ENCODE measurements at places on chromosomes 16 and 17.

DNA sequence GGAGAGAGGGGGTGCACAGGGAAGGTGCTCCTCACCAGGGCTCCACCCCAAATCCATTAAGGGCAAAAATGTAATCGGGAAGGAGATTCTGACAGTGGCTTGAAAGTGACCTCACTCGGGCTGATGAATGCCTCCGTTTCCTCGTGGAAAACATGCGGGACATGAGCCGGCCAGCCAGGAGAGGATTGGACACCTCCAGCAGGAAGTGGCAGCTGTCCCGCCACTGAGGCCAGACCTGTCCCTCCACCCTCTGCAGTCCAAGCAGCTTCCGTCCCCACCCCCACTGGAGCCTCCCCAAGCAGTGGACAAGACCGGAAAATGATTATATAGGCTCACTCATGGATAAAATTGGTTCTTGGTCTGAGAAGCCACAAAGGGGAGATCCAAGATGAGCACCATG lies 82.1 kb upstream of the CCL1 start:
- no peak for DNase-seq

DNA sequence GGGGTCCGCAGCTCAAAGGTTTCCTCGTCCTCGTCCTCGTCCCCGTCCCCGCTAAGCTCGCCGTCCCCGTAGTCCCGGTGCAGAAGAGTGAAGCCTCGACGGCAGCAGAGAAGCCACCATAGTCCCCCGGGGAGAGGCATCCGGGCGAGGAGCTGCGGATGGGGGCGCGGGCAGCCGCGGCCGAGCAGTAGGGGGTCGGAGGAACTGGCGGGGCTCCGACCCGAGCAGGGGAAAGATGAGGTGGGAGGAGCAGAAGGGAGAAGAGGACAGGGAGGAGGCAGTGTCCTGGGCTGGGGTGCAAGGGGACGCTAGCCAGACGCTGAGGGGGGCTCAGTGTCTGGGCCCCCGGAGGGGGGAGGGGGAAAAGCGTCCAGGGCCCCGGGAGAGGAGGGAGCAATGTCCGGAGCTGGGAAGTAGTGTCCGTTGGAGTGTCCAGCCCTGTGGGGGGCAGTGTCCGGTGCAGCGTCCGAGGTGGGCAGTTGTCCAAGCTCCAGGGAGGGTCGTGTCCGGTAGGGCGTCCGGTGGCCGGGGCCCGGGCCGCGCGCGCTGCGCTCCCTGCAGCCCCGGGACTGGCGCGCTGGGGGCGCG lies at the start of gene PLEKHH3:
Gene PLEKHH3 (minus strand): TSS at position 571 of the 588 bp plus-strand sequence. CDS start 431 bp downstream, at position 140.
- DNase-seq: no peak

GRCh38 chr16:80097098-80097497 lies 443.7 kb upstream of the DYNLRB2 start:
- DNase-seq: no peak

GRCh38 chr16:27313422-27314160 lies at the start of gene IL4R:
Gene IL4R (plus strand): TSS chr16:27313974. CDS start chr16:27340204, 26,230 bp downstream.
- DNase-seq: peak; percentile 83

DNA sequence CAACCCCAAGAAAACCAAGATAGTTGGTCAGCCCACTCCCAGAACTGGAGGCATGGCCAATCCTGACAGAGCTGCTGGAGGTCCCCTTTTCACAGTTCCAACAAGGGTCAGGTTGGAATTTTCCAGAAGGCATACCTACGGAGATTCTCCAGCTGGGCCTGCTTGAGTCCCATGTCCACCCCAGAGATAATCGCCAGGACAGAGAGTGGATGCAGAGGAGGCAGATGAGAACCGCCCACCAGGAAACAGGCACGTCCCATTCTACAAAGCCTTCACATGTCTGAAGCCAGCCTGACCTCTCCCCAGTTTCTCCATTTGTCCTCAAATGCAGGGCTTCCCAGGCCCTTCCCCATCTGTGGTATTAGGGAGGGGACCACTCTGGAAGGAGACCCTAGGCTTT lies 47.4 kb upstream of the SMURF2 start:
- no peak for DNase-seq

- no peak for DNase-seq
Measured at GRCh38 chr16:54542805-54543505, 256.4 kb upstream of the IRX3 start.

DNA sequence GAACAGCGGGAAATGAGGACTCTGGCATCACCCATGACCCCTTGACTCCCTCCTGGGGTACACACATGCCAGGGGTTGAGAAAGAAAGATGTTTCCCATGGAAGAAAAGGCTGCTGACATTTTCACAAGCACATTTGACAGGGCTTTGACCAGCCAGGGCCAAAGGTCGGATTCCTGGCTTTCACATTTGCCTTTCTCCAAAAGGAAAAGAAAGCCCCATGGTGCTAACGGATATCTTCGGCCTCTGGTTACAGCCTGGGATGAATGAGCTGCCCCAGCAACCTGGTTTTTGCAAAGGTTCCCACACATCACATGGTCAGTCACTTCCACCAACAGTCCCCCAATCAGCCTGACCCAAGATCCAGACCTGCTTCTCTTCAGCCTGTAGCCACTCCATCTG lies 478.2 kb upstream of the CDH11 start:
- no peak for DNase-seq

DNA sequence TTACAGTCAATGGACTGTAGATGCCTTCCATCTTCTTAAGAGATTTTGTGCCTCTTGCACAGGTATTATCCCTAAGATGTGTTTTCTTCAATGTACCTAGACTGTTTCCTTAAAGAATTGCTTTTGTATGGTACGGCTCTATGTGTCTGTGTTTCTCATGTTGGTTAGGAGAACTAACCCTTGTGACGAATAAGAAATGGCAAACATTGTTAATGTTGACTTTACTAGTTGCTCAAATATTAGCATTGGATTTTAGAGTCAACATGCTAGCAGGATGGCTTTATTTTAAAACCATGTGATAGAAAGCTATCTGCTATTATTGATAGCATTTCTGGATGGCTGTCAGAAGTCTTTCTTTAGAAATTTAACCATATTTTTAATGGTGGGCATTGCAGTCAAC lies 34.5 kb downstream of the WWOX start:
- no peak for DNase-seq

GRCh38 chr17:73316919-73317505 lies 5.2 kb upstream of the CDC42EP4 start:
- no peak for DNase-seq

GRCh38 chr17:17950806-17951205 lies 21.4 kb downstream of the TOM1L2 start:
- DNase-seq: no peak

DNA sequence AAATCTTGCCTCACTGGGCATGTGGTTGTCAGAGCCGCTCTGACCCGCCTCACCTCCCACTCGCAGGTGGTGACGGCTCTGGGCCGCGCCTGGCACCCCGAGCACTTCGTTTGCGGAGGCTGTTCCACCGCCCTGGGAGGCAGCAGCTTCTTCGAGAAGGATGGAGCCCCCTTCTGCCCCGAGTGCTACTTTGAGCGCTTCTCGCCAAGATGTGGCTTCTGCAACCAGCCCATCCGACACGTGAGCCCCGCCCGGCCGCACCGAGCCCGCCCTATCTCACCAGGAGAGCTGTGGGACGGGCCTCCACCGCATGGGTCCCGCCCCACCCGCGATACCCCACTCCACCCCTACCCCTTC lies 4.0 kb downstream of the TGFB1I1 start:
- no peak for DNase-seq

- DNase-seq: no peak
Measured at GRCh38 chr16:74596586-74596985, 10.3 kb downstream of the GLG1 start.

- DNase-seq: no peak
Measured at GRCh38 chr17:38800237-38800760, 943 bp upstream of the PIP4K2B start.

DNA sequence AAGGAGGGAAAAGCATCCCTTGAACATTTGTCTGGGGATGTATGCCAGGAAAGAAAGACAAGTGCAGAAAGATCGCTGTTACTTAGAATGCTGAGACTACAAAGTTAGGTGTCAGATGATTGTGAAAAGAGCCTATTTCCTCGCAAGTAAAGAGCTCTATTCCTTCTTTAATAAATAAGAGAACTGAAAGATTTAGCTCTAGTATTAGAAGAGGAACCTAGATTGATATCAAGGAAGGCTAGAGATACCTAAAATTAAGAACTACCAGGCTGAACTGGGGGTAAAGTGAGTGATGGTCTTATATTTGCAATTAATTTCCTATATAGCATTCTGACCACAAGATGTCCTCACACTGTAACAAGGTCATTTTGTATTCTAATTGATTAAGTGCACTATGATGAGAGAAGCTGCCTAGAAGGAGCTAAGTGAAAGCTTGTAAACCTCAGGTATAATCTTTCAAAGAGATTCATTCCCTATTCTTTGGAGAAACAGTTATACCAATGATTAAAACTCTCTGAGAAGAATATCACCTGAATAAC lies 62.3 kb downstream of the SSH2 start:
- DNase-seq: no peak

GRCh38 chr17:47778184-47778635 lies 43.4 kb downstream of the OSBPL7 start:
- no peak for DNase-seq

- DNase-seq: no peak
Measured at GRCh38 chr16:53991754-53992378, 287.9 kb downstream of the FTO start.

GRCh38 chr16:56549161-56549560 lies 15.7 kb upstream of the MT4 start:
- no peak for DNase-seq

- DNase-seq: peak; percentile 78
Measured at GRCh38 chr17:13931800-13932460, 137.4 kb upstream of the COX10 start.

- DNase-seq: no peak
Measured at GRCh38 chr17:69950701-69951418, 124.2 kb upstream of the KCNJ16 start.

GRCh38 chr17:13253733-13254410 lies 236.0 kb upstream of the ELAC2 start:
- no peak for DNase-seq

GRCh38 chr16:57663917-57664661 lies 4.0 kb upstream of the ADGRG3 start:
- DNase-seq: no peak

GRCh38 chr17:45686250-45686649 lies 97.9 kb upstream of the CRHR1 start:
- no peak for DNase-seq

DNA sequence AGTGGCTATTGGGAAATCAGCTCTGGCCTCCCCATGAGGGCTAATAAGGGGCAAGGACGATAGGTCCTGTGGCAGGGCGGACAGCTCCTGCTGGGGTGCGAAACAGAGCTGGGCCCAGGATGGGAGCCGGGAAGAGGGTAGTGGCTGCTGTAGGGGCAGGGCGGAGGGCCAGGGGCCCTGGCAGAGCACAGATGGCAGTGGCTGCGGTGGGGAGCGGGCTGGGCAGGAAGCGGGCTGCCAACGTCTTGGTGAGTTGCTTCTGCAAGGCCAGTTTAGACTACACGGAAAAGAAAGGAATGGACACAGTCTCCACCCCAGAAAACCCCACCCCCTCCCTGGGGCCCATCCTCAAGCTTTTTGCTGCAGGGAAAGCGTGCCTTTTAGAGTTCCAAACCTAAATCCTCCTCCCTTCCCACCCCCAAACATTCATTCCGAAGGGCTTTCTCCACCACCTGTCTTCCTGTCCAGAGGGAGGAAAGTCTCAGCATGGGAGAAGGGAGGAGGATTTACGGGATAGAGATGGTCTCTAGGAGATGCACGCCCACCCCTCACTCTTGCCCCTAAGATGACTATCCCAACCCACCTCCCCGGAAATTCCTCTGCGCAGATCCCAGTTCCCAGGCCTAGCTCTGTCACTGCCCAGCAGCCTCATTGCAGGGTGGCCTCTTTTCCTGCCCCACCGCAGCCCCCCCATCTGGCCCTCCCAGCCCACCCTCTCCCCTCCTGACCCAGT lies 7.1 kb downstream of the NKIRAS2 start:
- no peak for DNase-seq

DNA sequence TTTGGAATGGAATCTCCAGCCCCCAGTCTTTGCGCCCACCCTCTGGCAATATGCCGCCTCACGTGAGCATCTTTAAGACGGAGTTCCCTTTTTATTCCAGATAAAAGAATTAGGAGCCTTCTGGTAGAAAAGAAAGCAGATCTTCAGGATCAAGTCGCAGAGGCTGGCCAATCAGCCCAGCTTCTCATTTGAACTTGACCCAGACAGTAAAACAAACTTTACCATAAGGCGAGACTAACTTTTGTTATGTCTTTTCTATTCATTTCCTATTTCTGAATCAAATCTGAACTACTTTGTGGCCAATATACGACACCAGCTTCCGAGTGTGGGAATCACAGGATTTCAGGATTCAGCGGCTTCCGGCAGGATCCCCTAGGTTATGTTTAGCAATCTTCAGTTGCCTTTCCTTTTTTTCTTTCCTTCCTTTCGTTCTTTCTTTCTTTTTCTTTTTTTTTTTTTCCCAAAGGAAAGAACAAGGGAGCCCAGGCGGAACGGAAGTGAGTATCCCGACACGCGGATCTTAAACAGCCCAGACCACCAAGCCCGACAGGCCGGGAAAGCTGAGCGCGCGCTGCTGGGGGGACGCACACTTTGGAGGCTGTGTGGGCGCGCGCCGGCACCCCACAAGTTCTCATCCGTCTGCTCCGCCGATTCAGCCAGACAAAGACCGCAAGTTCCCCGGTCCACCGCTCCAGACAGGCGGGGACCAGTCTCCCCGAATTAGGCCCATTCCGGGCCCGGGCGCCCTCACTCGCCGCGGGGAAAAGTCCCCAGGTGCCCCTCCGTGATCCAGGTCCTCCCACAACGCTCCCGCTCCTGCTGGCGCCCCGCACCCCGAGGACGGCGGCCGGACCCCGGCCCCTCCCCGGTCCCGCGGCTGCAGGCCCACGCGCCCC lies 633 bp downstream of the TBC1D16 start:
- peak; percentile 52 for DNase-seq

DNA sequence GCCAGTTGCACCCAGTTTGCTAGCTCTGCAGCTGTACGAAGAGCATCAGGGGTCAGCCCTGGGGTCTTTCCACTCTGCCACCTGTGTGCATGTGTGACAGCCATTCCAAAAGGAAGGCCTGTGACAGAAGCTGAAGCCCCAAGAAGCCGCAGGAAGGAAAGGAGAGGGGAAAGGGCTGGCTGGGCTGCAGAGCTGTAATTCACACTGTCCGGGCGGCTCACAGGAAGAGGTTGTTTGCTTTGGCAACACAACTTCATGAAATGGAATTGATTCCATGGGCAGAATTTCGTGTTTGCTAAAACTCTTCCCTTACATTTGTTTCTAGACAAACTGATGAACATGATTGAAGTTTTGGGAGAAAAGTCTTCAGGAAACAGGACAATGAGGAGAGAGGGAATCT lies 14.8 kb downstream of the TMEM204 start:
- DNase-seq: no peak

- no peak for DNase-seq
Measured at GRCh38 chr17:443109-443508, 90.5 kb upstream of the RPH3AL start.

DNA sequence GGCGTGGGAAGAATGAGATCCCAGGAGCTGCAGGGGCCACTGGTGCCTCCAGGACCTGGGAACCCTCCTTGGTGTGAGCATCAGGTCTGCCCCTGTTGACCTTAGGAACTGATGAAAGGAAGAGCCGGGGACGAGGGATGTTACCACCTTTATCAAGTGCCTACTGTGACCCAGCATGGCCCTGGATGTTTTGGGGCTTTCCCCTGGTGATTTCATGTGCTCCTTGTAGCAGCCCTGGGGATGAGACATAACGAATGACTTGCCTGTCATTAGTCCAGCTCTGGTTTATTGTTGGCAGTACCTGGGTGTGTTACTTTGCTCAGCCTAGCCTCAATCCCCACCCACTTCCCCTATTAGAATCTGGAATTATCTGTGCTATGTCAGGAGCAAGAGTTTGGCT lies 39.9 kb downstream of the WSCD1 start:
- DNase-seq: no peak

- DNase-seq: no peak
Measured at GRCh38 chr17:51014129-51014528, 106.5 kb downstream of the SPAG9 start.

Measured in Right ventricle myocardium superior (tissue), 1 donor.